ENCODE measurements at places on chromosomes 2 and 18.

DNA sequence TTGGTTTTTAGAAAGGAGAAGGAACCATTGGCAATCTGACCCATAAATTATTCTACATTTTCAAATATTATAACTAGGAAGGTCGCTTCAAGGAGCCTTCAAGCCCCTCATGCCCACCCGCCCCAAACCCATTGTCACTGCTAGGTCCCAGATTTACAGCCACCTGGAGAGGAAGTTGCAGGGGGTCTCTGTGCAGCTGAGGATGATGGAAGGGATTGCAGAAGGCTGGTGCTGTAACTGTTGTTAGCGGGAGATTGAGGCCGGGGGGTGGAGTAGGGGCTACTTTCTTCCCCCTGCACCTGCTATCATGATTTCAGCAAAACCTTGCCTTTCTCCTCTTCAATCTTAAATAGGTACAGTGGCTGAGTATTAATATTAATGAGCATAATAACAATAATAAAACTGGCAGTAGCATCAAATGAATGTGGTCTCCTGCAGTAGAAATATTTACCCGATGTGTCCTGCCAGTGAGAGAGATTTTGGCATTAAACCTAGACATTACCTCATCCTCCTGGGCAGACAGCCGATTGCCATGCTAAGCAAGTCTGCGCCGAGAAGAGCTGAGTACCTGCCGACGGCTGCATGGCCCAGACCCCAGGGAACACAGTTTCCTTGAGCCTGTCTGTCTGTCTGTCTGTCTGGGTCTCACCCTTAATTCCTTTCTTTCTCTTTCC lies 225.4 kb downstream of the FAM210A start:
- peak; percentile 90 for ATAC-seq

DNA sequence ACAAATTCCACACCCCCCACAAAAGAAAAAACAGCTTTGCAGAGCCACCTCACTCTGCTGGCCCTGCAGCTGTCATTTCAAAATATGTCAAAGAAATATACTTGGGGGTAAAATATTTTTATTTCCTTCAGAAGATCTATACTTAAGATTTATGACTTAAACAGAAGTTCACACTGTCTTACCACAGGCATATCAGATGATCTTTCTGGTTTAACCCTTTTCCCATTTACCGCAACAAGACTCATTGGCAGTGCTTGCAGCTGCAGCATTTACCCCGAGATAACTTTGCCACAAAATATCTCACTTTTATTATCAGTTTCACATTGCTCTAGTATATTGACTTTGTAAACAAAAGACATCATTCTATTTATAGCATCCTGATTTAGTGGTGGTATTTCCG lies 21.6 kb upstream of the SLC35G4 start:
- no peak for ATAC-seq

GRCh38 chr2:129729011-129729410 lies 250.5 kb upstream of the RAB6C start:
- ATAC-seq, result no peak

DNA sequence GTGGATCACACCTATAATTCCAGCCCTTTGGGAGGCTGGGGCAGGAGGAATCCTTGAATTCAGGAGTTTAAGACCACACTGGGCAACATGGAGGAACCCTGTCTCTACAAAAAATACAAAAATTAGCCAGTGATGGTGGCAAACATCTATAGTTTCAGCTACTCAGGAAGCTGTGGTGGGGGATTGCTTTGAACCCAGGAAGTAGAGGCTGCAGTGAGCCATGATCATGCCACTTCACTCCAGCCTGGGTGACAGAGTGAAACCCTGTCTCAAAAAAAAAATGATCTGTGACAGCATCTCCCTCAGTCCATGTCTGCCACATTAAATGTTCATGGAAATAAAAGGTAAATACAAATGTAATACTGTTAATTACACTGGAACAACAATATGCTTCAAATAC lies 121.4 kb upstream of the COL5A2 start:
- ATAC-seq, result no peak

Data from SK-N-SH treated with all-trans-retinoic acid at 6 μM for 48 hours (cell line).